ENCODE measurements at places on chromosomes 4 and X.

GRCh38 chr4:84995386-84995785 is 28.9 kb upstream of the WDFY3 start:
- DNase-seq, result no peak

GRCh38 chr4:45453258-45453853 is 670.5 kb downstream of the GABRG1 start:
- DNase-seq, result peak; percentile 43

DNA sequence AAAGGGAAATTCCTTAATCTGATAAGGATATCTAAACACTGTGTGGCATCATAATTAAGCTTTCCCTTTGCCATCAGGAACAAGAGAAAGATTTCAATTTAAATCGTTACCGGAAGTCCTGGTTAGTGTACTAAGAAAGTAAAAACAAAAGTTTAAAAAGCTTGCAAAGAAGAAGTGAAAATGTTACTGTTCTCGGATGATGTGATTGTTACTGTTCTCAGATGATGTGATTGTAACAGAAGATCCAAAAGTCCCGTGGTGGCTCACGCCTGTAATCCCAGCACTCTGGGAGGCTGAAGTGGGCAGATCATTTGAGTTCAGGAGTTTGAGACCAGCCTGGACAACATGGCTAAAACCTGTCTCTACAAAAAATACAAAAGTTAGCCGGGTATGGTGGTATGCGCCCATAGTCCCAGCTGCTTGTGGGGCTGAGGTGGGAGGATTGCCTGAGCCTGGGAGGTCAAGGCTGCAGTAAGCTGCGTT is 62.5 kb downstream of the RGS12 start:
- no peak for DNase-seq

DNA sequence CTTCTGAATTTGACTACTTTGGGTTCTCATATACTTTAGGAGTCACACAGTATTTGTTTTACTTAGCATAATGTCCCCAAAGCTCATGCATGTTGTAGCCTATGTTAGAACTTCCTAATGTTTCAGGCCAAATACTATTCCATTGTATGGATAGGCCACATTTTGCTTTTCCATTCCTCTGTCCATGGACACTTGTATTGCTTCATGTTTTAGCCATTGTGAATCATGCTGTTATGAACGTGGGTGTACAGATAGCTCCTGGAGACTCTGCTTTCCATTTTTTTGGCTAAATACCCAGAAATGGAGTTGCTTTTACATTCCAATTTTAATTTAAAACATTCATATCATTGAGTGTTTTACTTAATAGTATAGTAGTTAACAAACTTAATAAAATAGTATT is 54.5 kb downstream of the HTT start:
- DNase-seq, result no peak

- DNase-seq, result no peak
Observed at GRCh38 chr4:177265729-177266128, 43.9 kb upstream of the NEIL3 start.

DNA sequence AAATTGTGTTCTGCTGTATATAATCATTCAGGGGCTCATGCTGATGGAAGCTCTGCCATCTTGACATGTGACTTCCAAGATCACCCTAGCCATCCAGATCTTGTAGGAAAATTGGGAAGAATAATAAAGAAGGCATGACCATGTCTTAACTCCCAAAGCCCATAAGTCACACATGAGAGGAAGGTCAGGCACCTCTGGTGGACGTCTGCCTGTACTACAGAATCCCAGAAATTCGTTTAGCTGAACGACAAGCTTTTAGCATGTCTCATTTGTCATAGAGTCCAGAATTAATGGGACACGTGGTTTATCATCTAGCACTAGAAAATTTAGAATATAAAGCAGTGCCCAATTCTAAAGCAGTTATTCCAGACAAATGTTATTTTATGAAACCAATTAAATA is 212.7 kb downstream of the CENPC start:
- no peak for DNase-seq

DNA sequence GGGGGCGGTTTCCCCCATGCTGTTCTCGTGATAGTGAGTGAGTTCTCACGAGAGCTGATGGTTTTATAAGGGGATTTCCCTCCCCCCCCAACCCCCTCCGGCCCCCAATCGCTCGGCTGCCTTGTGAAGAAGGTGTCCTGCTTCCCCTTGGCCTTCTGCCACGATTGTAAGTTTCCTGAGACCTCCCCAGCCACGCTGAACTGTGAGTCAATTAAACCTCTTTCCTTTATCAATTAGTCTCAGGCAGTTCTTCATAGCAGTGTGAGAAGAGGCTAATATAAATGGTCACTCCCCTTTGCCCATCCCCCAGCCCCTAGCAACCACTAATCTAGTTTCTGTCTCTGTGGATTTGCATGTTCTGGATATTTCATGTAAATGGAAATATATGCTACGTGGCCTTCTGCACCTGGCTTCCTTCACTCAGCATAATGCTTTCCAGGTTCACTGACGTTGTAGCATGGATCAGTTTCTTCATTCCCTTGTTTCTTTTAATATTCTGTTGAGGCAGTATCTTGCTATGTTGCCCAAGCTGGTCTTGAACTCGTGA is 16.4 kb downstream of the GPR143 start:
- no peak for DNase-seq

GRCh38 chr4:2306773-2307410 is 45.0 kb upstream of the MXD4 start:
- no peak for DNase-seq

DNA sequence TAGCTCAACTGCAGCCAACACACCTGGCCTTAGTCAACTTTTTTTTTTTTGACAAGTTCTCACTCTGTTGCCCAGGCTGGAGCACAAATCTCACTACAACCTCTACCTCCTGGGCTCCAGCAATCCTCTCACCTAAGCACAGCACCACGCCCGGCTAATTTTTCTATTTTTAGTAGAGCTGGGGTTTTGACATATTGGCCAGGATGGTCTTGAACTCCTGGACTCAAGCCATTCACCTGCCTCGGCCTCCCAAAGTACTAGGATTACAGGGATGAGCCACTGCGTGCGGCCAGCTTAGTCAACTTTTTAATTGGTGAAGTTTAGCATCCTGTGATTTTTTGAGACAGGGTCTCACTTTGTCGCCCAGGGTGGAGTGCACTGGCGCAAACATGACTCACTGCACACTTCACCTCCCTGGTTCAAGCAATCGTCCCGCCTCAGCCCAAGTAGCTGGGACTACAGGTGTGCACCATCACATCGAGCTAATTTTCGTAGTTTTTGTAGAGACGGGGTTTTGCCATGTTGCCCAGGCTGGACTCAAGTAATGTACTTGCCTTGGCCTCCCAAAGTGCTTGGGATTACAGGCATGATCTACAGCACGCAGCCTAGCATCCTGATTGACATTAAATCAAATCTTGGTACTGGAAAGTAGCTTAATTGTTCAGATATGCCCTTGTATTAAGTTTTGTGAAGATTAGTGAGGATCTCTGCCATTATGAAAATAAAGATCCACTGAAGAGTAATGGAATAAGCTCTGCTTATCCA is 8.3 kb downstream of the HNRNPDL start:
- no peak for DNase-seq

GRCh38 chrX:71454222-71454621 is 78.7 kb upstream of the OGT start:
- DNase-seq, result no peak

- no peak for DNase-seq
Observed at GRCh38 chrX:149284616-149285015, 220.5 kb downstream of the IDS start.

DNA sequence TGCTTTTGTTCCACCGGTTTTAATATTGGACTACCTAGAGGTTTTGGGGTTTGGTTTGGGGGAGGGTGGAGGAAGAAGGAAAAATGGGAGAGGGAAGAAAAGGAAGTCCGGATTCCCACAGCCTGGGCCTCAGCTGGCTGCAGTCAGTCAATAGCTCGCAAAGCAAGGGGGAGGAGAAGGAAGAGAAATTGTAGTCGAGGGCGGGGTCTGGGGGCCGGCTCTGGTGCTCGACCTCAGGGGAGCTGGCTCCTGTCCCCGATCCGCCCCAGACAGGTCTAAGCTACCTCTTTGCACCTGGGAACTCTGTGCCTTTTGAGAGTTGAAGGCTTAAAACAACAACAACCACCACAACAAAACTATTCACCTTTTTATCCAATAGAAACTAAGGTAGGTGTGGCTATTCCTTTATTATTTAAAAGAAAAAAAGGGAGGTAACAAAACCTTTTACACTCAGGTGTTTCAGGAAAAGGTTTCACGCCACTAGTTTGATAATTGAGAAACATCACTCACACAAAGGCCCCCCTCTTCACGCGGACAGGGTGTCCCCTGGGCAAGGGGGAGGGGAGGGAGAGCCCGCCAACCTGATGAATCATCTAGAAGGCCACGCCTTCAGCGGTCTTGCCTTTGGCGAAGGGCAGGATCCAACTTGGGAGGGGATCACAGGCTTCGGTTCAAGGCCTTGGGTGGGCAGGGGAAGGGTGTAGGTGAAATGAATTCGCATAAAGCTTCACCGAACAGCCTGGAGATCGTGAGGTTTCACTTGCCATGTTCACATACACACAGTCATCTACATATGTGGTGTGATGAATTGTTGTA is 1.6 kb upstream of the LNX1 start:
- DNase-seq, result no peak

DNA sequence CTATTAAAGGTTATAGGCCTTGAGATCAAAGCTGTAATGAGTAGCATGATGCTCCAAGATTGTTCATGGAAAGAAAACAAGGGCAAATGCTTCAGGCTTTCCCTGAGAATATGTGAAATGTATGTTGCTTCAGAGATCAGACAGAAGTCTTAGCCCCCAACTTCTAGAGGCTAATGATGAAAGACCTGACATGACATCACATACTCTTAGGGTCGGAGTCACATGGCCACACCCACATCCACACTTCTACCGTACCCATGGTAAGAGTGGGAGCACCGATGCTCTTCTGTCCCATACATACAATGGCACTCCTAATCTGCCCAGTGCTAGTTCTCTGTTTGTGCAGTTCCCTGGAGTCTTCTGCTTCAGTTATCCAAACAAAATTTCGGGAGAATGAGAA is 111.9 kb upstream of the ACSL4 start:
- no peak for DNase-seq

DNA sequence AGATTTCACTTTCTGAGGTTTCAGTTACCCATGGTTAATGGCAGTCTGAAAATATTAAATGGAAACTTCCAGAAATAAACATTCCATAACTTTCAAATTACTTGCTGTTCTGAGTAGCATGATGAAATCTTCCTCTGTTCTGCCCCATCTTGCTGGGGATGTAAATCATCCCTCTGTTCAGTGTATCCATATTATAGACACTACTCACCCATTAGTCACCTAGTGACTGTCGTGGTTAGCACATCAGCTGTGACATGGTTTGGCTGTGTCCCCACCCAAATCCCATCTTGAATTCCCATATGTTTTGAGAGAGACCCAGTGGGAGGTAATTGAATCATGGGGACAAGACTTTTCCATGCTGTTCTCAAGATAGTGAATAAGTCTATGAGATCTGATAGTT is 125.5 kb upstream of the GIMD1 start:
- DNase-seq, result no peak

All from KG1 (cell line).